Cardiac muscle cell (in vitro differentiated cells and primary cell): ENCODE measurements at places on chromosomes 5 and 9. TPM values are rescaled to one million over a fixed set of nuclear protein-coding genes. Genes with fewer than 3 reads are reported as not detected.
A peak's percentile ranks its signal among the peaks of the same experiment; 100 is the strongest.

- H3K27me3 ChIP-seq, result no peaks in the 10 kb centered on the region
- DNase-seq, result no peak
- H3K36me3 ChIP-seq, result peaks cover 25% of the 10 kb centered on the region
- peaks cover 7% of the 10 kb centered on the region for H3K4me1 ChIP-seq
- H3K27ac ChIP-seq, result no peak overlapping the region
Measured at GRCh38 chr5:113040672-113041260, 64.2 kb downstream of the DCP2 start.

DNA sequence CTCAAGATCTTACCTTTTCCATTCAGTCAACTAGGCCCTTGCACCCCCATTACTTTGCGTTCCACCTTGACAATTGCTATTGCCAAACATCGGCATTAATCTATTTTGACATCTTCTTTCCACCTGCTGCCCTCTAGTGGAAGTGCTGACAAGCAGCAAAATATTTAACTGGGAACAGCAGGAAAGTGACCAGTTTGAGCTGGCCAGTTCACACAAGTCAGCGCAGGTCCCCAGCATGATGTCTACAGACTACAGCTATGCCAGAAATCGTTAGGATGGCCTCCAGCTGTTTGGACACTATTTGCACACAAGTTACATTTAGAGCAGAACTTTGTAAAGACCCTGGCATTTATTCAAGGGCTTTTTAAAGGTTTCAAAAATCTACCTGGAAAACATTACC is 160.1 kb downstream of the GHR start:
- no peaks in the 10 kb centered on the region for H3K36me3 ChIP-seq
- no peaks in the 10 kb centered on the region for H3K27me3 ChIP-seq
- H3K4me3 ChIP-seq, result no peak overlapping the region
- peaks cover 32% of the 10 kb centered on the region for H3K4me1 ChIP-seq
- DNase-seq, result peak; percentile 55

DNA sequence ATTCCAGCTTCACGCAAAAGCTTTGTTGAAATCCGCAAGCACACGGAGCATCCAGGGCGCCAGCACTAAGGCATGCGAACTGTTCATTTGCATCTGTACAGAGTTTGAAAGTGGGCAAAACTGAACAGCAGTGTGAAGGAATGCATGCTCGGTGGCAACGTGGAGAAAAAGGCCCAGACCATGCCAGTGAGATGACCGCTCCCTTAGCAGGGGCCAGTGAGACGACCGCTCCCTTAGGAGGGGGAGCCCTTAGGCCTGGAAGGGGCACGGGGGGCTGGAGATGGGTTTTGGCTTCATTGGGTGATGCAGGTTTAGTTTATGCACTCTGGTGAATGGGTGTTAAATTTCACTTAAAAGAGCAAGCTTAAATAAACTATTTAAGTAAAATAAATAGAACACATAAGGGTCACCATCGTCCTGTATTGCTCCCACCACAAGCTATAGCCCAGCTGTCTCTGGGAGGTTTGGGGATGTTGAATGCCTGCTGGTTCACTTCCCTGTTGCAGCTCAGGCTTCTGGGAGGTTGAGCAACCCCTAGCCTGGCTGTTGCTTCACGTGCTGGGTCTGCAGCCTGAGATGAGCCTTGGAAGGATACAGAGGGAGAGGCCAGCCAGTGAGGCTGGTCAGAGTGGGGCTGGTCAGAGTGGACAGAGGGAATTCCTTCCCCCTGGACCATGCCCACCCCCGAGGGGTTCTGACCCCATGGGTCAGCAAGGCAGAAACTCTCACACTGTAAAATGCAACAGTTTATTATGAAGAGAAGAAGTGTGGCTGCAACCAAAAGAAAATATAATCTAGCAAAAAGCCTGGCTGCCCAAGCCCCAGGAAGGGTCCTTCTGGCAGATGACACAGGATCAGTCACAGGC is 4.6 kb upstream of the FCN1 start:
- DNase-seq, result peak; percentile 21
- no peak overlapping the region for H3K4me3 ChIP-seq
- no peaks in the 10 kb centered on the region for H3K27me3 ChIP-seq

DNA sequence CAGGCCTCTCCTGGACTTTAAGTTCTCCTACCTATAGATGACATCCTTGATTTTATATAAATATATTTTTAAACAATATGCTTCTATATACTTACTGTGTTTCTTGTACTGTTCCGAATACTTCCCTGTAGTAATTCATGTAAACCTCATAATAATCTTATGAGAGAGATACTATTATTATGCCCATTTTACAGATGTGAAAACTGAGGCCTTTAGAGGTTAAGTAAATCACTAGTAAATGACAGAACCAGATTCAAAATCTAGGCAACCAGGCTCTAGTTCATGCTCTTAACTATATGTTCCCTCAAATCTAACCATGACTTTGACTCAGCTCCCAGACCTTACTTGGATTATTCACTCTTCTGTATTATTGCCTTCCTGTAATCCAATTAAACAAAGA is 243.0 kb upstream of the NR4A3 start:
- DNase-seq, result no peak
- H3K27ac ChIP-seq, result no peak overlapping the region
- no peaks in the 10 kb centered on the region for H3K36me3 ChIP-seq
- no peaks in the 10 kb centered on the region for H3K27me3 ChIP-seq
- no peaks in the 10 kb centered on the region for H3K4me1 ChIP-seq

DNA sequence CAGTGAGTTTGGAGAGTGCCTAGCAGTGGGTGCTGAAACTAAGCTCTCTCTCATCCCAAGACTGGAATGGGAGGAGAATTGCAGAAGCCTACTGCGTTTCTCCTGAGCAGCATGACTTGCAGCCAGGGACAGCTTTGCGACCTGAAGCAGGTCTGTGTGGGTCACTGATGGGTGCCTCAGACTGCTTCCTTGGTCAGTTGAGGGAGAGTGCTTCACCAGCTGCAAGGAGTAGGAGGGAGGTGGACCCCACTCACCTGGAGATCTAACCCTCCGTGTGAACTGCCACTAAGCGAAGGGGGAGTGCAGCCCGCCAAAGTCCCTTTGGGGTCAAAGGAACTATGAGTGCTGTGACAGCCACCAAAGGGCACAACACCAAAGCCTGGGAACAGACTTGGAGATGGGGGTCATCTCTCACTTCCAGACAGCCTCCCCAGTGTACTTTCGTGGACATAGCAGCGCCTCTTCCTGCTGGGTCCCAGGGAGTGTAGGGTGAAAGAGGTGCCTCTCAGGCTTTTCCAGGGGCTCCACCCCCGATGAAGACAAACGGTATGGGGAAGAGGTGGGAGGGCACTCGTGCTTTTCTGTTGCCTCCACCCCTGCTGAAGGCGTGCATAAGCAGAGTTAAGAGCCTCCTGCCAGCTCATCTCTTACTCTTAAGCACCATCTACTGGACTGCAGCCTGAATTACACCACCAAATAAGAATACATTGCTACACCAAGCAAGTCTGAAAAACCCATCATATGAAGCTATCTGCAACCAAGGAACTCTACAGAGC is 34.3 kb upstream of the MACIR start:
- no peaks in the 10 kb centered on the region for H3K27me3 ChIP-seq
- no peak overlapping the region for H3K27ac ChIP-seq
- H3K36me3 ChIP-seq, result no peaks in the 10 kb centered on the region

GRCh38 chr9:79581388-79581787 is 9.6 kb downstream of the TLE4 start:
- no peak overlapping the region for H3K27ac ChIP-seq
- H3K4me3 ChIP-seq, result no peak overlapping the region
- DNase-seq, result no peak
- peaks cover 26% of the 10 kb centered on the region for H3K4me1 ChIP-seq

Gene KCNV2
- not detected in 2 replicates for total RNA-seq

Gene SLC6A19
- 0.09 and 0.49 TPM in 2 replicates for total RNA-seq

Gene CTXN3
- not detected in 2 replicates for total RNA-seq

Gene DNAJC18
- total RNA-seq, result 10.0 and 10.1 TPM in 2 replicates

Gene IDNK
- total RNA-seq, result 3.1 and 6.4 TPM in 2 replicates

Gene ENTR1
- total RNA-seq, result 25.6 and 38.3 TPM in 2 replicates
